ENCODE measurements at places on chromosomes 7 and 10. TPM values are rescaled to one million over a fixed set of nuclear protein-coding genes. Genes with fewer than 3 reads are reported as not detected.

The NPY gene
- total RNA-seq, result not detected

The WDFY4 gene
- 120 TPM for total RNA-seq

The MACC1 gene
- total RNA-seq, result 7.0 TPM

The SLIT1 gene
- total RNA-seq, result 0.69 TPM

The CYP3A7 gene
- not detected for total RNA-seq

The HECW1 gene
- 0.52 TPM for total RNA-seq

The RBP3 gene
- not detected for total RNA-seq

- H3K36me3 ChIP-seq, result no peaks in the 10 kb centered on the region
- no peak overlapping the region for H3K27ac ChIP-seq
- no peak overlapping the region for H3K4me3 ChIP-seq
- H3K4me1 ChIP-seq, result peaks cover 12% of the 10 kb centered on the region
Measured at GRCh38 chr7:77543910-77544309, 6.8 kb downstream of the PTPN12 start.

DNA sequence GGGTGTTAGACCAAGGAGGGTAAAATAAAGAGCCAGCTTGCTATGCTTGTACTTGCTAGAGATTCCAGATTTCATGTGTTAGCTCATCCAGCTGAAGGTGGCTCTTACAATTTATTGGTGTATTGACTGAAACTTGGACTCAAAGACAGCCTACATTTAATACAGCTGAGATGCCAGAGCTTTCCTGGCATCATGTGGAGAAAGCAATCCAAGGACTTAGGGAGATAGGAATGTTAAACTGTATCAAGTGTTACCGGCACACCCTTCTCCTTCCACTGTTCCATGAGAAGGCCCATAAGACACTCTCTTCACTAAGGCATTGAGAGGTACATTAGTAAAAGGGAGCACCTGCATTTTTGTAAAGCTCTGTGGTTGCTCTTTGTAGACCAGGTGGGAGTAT, 9.3 kb upstream of the HERPUD2 start:
- H3K4me1 ChIP-seq, result no peaks in the 10 kb centered on the region
- H3K36me3 ChIP-seq, result no peaks in the 10 kb centered on the region
- no peak overlapping the region for H3K4me3 ChIP-seq
- no peak overlapping the region for H3K27ac ChIP-seq
- no peak for DNase-seq

- H3K36me3 ChIP-seq, result no peaks in the 10 kb centered on the region
- no peak overlapping the region for H3K27ac ChIP-seq
- H3K4me1 ChIP-seq, result no peaks in the 10 kb centered on the region
- no peak for DNase-seq
- H3K4me3 ChIP-seq, result no peak overlapping the region
- no peaks in the 10 kb centered on the region for H3K27me3 ChIP-seq
Measured at GRCh38 chr10:73898730-73899410, 12.1 kb upstream of the PLAU start.

GRCh38 chr7:157555944-157556641, 219.3 kb downstream of the DNAJB6 start:
- no peak overlapping the region for H3K4me3 ChIP-seq
- H3K27me3 ChIP-seq, result no peaks in the 10 kb centered on the region
- H3K4me1 ChIP-seq, result peaks cover 4% of the 10 kb centered on the region
- peak; percentile 59 for DNase-seq
- peaks cover 20% of the 10 kb centered on the region for H3K36me3 ChIP-seq

- no peak for DNase-seq
- no peaks in the 10 kb centered on the region for H3K36me3 ChIP-seq
- no peaks in the 10 kb centered on the region for H3K27me3 ChIP-seq
- peak overlapping the region; percentile 29 for H3K27ac ChIP-seq
Measured at GRCh38 chr7:16989811-16990413, 108.1 kb upstream of the AGR3 start.

DNA sequence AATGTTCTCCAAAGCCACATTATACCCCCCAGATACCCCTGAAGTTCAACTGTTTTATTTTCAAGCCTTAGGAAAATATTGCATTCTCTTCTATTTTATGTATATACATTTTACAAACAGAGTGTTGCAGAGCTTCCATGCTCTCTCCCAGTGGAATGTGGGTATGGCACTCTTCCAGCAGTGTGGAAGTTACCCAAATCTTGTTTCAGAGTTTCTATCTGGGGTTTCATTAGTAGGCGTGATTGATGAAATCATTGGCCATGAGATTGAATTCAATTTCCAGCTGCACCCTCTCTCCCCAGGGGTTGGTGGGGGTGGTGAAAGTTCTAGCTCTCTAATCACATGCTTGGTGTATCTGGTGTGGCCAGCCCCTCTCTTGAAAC, 350.4 kb downstream of the RPS24 start:
- H3K27me3 ChIP-seq, result no peaks in the 10 kb centered on the region
- no peaks in the 10 kb centered on the region for H3K36me3 ChIP-seq
- H3K27ac ChIP-seq, result no peak overlapping the region
- H3K4me3 ChIP-seq, result no peak overlapping the region
- no peaks in the 10 kb centered on the region for H3K4me1 ChIP-seq

DNA sequence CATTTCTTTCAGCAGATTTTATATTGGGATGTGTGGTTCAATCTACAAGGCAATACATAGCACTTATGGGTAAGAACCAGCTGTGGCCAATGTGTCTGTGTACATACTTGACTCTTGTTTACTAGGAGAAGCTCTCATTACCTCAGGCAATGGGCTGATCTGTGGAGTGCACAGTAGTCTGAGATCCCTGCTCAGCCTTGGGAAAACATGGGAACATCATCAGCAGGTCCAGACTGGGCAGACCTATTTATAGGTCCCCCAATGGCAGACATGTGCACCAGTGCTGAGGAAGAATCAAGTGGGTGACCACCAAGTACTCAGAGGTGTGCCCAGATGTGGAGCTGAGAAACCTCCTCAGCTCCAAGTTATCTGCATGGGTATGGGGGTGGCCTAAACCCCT, 349.7 kb downstream of the KIF20B start:
- H3K4me3 ChIP-seq, result no peak overlapping the region
- no peak for DNase-seq
- no peaks in the 10 kb centered on the region for H3K4me1 ChIP-seq
- H3K36me3 ChIP-seq, result no peaks in the 10 kb centered on the region
- H3K27ac ChIP-seq, result no peak overlapping the region

DNA sequence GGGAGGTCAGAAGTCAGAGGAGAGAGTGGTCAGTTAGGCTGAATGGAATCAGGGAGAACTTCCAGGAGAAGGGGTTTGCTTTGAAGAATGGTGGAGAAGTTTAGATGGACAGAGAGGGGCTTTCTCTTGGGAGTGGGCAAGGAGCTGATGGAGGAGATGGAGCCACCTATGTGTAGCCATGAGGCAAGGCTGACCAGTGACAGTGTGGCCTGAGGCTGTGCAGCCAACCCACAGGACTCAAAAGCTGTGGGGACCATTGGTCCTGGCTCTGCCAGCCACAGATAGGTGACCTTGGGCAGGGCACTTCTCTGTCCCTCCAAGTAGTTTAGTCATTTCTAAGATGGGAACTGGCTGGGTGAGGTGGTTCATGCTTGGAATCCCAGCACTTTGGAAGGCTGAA, 18.7 kb downstream of the NEURL1 start:
- peaks cover 11% of the 10 kb centered on the region for H3K4me1 ChIP-seq
- peak; percentile 36 for DNase-seq
- no peak overlapping the region for H3K4me3 ChIP-seq
- H3K36me3 ChIP-seq, result no peaks in the 10 kb centered on the region
- H3K27me3 ChIP-seq, result no peaks in the 10 kb centered on the region

GRCh38 chr7:46633630-46634240, 712.7 kb upstream of the IGFBP3 start:
- H3K4me1 ChIP-seq, result no peaks in the 10 kb centered on the region
- no peak for DNase-seq
- no peak overlapping the region for H3K4me3 ChIP-seq
- H3K27ac ChIP-seq, result no peak overlapping the region
- H3K36me3 ChIP-seq, result no peaks in the 10 kb centered on the region
- H3K27me3 ChIP-seq, result no peaks in the 10 kb centered on the region

- peak; percentile 87 for DNase-seq
- no peaks in the 10 kb centered on the region for H3K27me3 ChIP-seq
- H3K4me3 ChIP-seq, result peak overlapping the region; percentile 72
- peak overlapping the region; percentile 92 for H3K27ac ChIP-seq
- no peaks in the 10 kb centered on the region for H3K36me3 ChIP-seq
- peaks cover 57% of the 10 kb centered on the region for H3K4me1 ChIP-seq
Measured at GRCh38 chr7:87152897-87153641, 816 bp downstream of the DMTF1 start.

DNA sequence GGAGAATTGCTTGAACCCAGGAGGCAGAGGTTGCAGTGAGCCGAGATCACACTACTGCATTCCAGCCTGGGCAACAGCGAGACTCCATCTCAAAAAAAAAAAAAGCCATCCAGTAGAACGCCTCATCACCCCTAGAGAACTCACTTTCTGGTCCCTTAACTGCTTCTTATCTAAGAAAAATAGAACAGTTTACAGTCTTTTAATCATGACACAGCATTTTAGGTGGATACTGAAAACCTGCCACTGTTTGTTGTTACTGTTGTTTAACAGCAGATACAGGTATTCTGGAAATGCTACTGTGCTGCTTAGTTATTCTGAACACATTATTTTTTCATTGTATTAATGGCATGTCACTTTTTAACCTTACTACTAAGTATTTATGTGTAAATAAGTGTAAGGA, 624.3 kb upstream of the GHITM start:
- no peak overlapping the region for H3K4me3 ChIP-seq
- no peaks in the 10 kb centered on the region for H3K4me1 ChIP-seq
- DNase-seq, result no peak
- H3K36me3 ChIP-seq, result no peaks in the 10 kb centered on the region

GRCh38 chr7:139651308-139651707, 126.5 kb downstream of the HIPK2 start:
- no peak overlapping the region for H3K27ac ChIP-seq
- no peak for DNase-seq
- H3K27me3 ChIP-seq, result no peaks in the 10 kb centered on the region
- H3K36me3 ChIP-seq, result no peaks in the 10 kb centered on the region
- H3K4me1 ChIP-seq, result peaks cover 67% of the 10 kb centered on the region

DNA sequence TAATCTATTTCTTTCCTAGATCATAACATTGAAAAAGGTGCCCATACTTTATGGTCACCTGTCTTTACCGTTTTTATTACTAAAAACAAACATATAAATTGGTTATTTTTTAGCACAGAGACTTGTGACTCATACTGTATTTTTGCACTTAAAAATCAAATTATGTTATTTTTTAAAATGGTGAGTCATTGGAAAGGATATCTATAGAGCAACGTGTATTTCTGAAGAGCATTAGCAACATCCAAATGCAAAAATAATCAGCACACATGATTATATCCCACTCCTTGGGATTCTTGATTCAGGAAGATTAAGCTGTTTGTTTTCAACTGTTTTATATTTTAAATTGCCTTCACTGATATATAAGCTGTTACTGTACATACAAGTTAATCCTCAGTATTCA, 40.7 kb upstream of the FMC1 start:
- no peak overlapping the region for H3K4me3 ChIP-seq
- peaks cover 23% of the 10 kb centered on the region for H3K36me3 ChIP-seq
- no peak overlapping the region for H3K27ac ChIP-seq

DNA sequence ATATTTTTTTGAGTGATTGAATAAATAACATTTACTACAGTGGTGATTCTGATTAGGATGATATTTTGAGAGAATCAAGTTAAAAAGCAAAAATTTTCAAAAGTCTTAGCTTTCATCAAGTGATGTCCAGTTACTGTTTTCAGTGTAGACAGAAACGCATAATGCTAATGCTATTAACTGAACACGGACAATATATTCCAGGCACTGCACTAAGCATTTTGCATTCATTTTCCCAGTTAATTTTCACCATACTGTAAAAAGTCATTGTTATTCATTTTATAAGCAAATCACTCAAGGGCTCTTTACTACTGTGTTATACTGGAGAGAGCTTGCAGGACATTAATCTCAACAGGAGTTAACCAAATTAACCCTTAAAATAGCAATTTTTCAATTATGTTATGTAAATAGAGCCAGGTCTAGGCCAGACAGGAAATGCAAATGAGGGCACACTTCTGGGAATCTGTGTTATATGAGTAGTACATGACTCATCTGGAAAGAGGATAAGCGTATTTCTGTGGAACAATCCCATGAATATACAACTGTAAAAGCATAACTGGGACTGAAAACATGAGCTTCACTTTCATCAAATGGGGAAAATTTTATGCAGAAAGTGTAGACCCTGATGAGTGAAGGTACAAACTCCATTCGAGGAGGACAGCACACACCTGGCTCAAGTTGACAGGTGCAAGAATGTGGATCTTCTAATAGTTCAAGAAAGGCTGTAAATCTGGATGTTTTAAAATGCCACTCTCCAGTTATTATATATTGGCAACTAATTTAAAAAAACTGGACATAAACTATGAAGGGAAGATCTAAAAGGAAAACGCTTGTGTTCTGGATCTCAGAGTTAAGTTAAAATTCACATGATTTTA, 75.4 kb downstream of the ANK3 start:
- no peak overlapping the region for H3K27ac ChIP-seq
- no peak overlapping the region for H3K4me3 ChIP-seq
- no peaks in the 10 kb centered on the region for H3K27me3 ChIP-seq
- H3K4me1 ChIP-seq, result no peaks in the 10 kb centered on the region

DNA sequence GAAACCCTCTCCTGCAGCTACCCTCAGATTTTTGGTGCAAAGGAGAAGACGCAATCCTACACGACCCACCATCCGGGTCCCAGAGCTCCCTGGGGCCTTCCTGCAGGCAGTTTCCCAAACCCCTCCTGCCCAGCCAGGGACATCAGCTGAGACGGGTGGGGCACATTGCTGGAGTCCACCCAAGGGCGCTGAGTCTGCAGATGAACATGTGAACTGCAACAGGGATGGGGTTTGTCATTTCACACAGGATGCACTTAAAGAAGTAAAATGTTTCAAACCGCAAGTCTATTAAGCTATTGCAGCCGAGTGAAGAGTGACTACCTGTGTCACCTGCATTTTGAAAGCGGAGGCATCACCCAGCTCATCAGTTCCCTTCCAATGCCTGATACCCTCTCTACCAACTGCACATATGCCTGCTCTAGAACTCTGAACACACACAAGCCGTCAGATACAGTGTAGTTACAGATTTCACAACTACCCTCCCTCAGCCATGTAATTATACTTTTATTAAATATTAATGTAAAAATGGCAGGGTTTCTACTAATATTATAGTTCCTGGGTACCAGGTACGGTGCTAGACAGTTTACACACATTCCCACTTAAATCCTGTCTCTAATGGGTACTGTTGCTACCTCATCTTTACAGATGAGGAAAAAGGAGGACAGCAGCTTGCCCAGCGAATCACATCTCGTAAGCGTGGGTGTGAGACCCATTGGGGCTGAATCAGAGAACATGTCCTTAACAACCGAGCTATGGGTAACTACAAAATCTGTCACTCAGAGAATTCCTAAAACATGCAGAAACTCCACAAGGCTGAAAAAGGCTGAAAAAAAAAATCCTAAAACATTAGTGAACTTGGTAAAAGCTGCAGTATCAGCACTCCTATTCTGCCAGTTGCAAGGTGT, 71.2 kb downstream of the GRB10 start:
- no peak overlapping the region for H3K4me3 ChIP-seq
- H3K27ac ChIP-seq, result peak overlapping the region; percentile 9
- no peak for DNase-seq
- peaks cover 45% of the 10 kb centered on the region for H3K4me1 ChIP-seq
- H3K27me3 ChIP-seq, result no peaks in the 10 kb centered on the region

Measured in spleen (tissue), 13 donors.